Brain pericyte (primary cell): ENCODE measurements at places on chromosomes 1 and 21.

- DNase-seq: no peak
Measured at GRCh38 chr1:184555665-184556641, 169.1 kb downstream of the C1orf21 start.

GRCh38 chr1:16924216-16924918 is 2.6 kb downstream of the CROCC start:
- DNase-seq: no peak

DNA sequence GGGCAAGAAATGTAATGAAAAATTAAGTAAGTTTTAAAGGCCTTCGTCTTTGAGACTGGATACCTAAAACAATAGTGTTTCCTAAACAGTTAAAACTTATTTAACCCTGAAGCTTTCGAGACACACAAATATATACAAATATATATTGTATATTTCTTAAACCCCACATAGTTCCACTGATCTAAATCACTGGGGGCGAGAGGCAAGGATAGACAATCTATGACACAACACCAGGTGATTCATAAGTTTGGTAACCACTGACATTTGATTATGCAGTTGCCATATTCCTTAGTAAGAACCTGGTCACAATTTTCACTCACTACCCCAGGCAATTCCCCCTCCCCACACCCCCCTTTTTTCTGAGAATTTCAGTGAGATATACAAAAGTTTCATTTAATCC is 55.3 kb upstream of the BOLA1 start:
- DNase-seq: no peak

DNA sequence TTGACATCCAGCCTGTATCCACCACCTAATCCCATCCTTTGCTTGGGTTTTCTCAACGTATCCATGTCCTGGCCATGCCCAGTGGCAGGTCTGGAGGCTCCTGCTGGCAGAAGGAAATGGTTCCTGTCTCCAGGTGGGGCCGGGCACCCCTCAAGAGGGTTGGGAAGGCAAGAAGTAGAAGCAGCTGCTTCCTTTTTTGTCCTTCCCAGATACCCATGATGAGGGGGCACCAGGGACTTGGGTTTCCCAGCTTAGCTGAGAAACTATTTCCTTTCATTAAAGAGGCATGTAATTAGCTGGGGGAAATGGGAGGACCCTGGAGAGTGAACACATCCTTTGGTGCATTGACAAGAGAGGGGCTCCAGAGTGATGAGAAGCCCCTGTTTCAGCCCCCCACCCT is 21.1 kb upstream of the SLC45A3 start:
- no peak for DNase-seq

GRCh38 chr1:98669355-98670296 is 8.1 kb downstream of the SNX7 start:
- DNase-seq: no peak
